ENCODE measurements at places on chromosomes 5 and 9.

- DNase-seq: no peak
Observed at GRCh38 chr9:5382479-5382878, 42.8 kb upstream of the RLN1 start.

DNA sequence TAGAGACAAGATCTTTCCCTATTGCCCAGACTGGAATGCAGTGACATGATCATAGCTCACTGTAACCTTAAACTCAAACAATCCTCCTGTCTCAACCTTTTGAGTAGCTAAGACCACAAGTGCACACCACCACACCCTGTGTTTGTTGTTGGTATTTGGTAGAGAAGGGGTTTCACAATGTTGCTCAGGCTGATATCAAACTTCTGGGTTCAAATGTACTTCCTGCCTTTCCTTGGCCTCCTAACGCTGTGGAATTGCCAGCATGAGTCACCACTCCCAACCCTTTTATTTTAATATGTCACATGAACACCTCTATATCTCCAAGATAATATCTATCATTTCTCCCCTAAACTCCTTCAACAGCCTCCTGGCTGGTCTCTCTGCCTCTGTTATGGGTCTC is 719.0 kb downstream of the PTPRD start:
- no peak for DNase-seq

GRCh38 chr9:120443489-120443888 is 136.5 kb downstream of the CDK5RAP2 start:
- DNase-seq: no peak

DNA sequence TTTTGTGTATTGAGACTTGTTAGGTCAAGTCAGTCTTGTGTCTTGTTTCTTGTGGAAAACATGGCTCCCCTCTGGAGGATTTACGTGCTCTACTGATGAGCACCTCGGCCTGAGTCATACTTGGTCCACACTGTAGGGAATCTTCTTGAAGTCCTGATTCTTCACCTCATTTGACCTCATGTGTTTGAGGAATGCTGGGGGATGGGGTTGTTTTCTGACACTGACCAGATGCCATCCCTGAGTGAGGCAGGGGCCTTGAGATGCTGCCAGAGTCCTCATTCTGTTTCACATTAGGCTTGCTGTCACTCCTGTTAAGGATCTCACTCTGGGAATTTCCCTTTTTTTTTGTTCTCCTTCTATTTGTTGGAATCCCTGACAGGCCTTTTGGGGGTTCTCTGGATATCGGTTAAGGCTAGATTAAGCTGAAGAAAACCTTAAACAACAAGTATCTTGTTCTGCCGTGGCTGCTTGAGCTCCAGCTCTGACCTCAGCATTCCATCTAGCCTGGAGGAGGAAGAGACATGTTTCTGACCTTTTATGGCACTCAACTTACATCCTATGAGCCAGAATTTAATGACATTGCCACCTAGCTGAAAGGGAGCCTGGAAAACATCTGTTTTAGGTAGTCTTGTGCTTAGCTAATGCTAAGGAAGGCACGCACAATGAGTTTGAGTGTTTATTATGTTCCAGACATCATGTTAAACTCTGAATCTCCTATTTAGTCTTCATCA is 20.6 kb downstream of the TCOF1 start:
- no peak for DNase-seq

GRCh38 chr5:126947146-126948010 is 83.0 kb downstream of the MARCHF3 start:
- DNase-seq: no peak

DNA sequence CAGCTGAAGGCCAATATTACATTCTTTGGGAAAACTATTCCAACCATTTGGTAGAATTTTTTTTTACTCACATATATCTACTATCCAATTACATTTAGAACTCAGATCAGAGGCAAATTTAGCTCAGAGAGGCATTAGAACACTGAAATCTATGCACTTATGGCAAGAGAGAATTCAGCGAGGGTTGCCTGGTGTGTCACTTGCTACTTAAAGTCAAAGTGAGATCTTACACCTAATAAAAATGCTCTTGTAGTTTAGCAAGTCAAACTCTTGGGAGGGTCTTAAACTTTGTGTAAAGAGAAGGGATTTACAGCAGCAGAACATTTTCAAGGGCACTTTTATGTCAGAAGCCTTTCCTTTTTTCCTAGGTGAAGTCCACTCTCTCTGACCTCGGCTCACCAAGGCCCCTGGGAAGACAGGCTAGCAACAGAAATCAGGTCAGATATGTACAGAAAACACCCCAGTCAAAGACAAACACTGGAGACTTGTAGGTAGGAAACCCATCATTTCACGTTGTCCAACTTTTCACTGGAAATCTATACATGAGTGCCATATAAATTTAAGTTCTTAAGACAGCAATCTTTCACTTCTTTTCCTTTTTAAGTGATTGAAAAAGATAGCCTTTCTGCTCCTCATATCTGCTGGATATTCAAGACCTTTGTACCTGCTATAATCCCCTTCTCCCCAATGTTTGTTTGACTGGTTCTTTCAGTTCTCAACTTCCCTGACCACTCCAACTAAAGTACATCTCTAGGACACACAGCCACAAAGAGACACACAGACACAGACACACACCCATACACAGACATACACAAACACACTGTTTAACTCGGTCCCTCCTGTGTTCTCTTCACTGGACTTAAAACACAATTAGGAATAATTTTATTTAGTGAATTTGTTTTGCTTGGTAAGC is 635.8 kb downstream of the PDE4D start:
- DNase-seq: no peak

- DNase-seq: no peak
Observed at GRCh38 chr5:149887622-149888183, 56.9 kb downstream of the PDE6A start.

DNA sequence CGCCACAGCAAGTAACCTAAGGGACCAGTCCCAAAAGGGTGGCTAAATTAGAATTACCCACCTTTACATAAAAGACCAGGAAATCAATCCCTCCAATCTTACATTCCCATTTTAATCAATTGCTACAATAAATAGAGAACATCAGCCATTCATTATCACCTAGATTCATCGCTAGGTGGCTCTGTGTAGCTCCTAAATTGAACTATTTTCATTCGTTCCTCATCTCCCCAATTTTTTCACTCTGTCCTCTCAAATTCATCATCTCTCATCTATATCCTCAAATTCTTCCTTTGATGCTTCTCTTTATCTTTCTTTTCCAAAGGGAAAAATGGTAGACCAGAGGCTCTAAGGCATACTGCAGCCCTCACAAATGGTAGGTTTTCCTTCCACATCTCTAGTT is 108.2 kb upstream of the TNC start:
- DNase-seq: no peak
